DMS153 (cell line): ENCODE measurements at places on chromosomes 3 and 15.

DNA sequence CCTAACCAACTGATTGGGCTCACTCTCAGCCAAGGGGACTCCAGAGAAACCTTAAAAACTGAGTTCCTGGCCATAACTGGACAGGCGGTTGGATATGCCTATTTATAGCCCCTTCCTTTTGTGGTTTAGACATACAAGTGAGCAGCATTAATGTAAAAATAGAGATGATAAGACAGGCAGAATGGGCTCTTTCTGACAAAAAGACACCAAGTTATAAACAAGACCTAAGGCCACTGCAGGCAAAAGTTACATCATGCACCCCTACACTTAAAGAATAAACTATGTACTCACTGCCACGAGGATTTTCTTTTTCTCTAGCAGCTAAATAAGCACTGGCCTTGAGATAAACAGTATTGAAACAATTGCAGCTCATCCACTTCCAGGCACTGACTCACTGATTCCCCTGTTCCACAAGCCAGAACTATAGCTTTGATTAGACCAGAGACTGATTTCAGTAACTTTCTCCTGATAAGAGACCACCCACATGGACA is 30.1 kb downstream of the SUCNR1 start:
- DNase-seq = no peak

DNA sequence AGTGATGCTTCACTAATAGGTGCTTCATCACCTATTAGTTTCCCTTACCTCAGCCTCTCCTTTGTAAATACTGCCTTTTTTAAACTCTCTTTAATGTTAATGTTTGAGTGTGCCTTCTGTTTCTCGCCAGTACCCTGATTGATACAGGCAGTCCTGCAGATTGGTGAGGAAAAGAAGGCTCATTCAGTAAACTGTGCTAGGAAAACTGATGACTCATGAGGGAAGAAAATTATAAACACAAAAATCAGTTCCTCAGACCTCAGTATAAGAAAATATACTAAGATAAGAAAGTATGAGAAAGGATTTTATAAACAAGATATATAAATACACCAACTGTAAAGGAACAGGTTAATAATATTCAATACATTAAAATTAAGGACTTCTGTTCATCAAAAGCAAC is 54.8 kb upstream of the OXTR start:
- no peak for DNase-seq

GRCh38 chr3:74375653-74376052 is 238.8 kb downstream of the CNTN3 start:
- DNase-seq = no peak

- DNase-seq = no peak
Observed at GRCh38 chr3:148582126-148582525, 115.6 kb upstream of the AGTR1 start.

GRCh38 chr3:121835465-121835801 is 424 bp downstream of the EAF2 start:
- DNase-seq = no peak

DNA sequence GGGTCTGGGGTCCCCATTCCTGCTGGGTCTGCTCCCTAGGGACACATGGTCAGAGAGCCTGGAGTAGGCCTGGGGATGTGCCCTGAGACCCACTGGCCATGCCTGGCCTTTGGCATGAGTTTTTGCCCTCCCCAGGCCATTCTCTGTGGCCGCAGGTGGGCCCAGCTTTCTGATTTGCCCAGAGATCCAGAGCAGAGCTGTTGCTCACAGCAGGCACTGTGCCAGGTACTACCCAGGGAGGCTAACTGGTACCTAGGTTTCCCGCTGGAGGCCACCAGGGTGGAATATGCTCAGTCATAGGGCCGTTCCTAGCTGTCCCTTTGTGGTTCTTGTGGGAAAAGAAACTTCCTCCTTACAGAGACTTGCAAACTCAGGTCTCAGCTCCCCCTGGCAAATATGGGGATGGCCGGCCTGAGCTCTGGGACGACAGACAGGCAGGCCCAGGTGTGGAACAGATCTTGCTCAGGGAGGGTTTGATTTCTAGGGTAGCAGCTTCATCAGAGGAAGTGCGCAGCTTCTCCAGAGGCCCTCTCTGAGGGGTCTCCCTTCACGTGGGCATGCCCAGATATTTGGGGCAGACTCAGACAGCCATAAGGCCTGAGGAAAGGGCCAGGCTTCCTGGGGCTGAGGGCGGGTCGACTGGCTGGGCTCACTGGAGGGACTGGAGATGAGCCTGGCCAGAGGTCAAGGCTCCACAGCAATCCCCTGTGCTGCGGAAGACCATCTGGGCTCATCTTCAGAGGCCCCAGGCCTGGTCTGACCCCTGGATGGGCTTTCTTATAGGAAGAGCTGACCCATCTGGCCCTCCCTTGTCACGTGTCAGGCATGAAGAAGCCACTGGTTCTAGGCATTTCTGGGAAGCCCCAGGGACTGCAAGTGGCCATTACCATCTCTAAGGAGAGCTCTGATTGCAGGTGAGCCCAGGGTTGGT is 28.0 kb downstream of the ACAA1 start:
- DNase-seq = no peak

GRCh38 chr3:154139996-154140436 is 18.8 kb downstream of the ARHGEF26 start:
- no peak for DNase-seq

DNA sequence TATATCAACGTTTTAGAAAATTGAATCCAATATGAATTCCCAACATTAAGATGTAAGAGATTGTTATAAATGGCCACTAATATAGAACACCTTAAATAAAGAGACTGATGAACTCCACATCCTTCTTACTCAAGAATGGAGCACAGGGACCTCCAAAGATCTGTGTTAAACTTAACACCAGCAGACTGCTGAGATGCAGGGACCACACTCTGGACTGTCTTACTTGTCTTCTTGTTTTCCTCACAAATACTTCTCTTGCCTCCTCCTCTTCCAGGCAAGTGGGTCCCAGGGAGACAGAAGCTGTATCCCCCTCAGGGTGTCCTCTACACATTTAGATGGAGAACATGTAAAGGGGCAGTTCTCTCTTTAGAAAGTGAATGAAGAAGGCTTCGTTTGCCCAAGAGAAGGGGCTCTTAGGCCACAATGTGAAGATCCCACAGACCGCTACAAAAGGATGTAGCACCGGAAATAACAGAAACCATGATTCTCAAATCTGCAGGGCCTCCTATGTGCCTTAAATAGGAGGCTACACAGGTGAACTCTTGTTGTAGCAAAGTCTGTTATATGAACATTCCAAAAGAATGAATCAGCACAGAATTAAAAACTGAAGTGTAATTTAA is 52.2 kb downstream of the SATB1 start:
- no peak for DNase-seq

- DNase-seq = no peak
Observed at GRCh38 chr15:75925440-75925839, 21.8 kb downstream of the FBXO22 start.

GRCh38 chr3:169147238-169148008 is 516.1 kb downstream of the MECOM start:
- DNase-seq = peak; percentile 53

GRCh38 chr15:80660119-80660518 is 35.0 kb upstream of the ABHD17C start:
- DNase-seq = no peak

GRCh38 chr3:190499122-190499521 is 14.8 kb upstream of the IL1RAP start:
- DNase-seq = no peak

GRCh38 chr15:68054628-68055223 is 611 bp downstream of the PIAS1 start:
- DNase-seq = no peak

DNA sequence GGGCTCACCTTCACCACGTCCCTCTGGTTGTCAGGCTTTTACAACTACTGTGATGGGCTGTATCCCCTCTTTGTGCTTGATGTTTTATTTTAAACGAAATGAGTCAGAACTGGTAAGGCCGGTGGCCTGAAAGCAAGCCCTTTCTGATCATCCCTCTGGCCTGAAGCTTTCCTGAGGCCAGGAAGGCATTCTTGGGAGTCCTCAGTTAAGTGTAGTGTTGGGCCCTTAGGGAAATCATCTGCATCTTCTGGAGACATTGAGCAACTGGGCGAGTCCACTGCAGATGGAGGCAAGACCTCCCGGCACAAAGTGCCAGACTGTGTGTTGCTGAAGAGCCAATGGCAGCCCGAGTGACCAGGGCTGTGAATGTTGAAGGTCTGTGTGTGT is 33.0 kb upstream of the AMOTL2 start:
- DNase-seq = no peak

- DNase-seq = no peak
Observed at GRCh38 chr15:52331490-52332240, 36.1 kb upstream of the MYO5C start.

GRCh38 chr3:55521064-55521737 is 34.1 kb upstream of the WNT5A start:
- DNase-seq = no peak

DNA sequence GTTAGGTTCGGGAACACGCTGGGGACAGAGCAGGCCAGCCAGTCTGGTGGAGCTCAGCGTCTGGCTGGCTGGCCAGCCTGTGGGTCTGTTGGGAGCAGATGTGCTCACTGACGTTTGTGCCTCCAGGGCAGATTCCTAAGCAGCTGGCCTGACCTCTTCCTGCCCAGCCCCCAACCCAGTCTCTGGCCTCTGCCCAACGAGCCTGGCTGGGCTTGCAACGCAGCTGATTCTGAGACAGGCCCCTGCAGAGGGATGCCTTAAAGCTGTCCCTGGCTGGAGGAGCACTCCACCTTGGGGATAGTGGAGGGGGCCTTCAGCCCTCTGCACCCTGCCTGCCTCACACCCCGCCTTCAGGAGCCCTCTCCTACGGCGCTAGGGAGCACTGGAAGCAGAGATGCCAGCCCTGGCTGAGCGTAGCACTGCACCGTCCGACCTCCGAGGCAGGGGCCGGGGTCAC is 46.0 kb downstream of the KLF13 start:
- DNase-seq = no peak

DNA sequence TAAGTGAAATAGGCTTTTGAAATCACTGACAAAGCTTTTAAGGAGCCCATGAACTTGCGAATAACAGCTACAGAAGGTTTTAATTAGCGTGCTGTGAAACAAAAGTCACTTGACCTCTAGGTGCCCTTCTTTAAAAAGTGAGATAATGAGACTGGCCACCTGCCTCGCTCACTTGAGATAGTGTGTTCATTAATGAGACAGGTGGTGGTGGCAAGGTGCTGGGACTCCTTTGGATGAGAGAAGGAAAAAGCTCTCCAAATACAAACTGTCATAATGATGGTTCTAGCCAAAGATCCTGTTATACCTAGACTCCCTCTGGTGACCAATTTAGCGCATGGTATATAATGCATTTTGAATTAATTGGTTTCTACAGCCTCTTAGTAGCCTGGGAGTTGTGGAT is 22.7 kb upstream of the IREB2 start:
- DNase-seq = peak; percentile 53

GRCh38 chr15:81256916-81257315 is 60.2 kb downstream of the IL16 start:
- no peak for DNase-seq

- no peak for DNase-seq
Observed at GRCh38 chr3:123687286-123687685, 102.4 kb upstream of the HACD2 start.

- peak; percentile 82 for DNase-seq
Observed at GRCh38 chr3:176663837-176664831, 533.1 kb downstream of the TBL1XR1 start.

GRCh38 chr3:156579427-156579851 is 24.5 kb upstream of the SSR3 start:
- no peak for DNase-seq

- no peak for DNase-seq
Observed at GRCh38 chr3:77668376-77668775, 628.5 kb downstream of the ROBO2 start.

DNA sequence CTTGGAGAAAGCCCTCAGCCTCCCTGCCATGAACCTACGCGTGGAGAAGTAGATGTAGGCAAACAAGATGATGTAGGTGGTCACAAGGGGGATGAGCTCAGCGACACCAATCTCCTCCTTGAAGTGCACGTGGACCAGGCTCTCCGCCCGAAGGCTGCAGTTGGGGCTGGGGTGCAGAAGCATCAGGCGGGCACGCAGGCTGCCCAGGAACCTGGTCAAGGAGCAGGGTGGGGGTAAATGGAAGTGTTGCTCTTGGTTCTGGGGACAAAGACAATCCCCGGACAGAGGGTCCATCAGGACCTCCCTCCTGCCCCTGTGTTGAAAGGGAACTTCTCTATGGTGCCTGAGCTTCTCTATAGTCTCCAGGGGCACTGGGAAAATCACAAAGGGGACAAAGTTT is 45.1 kb downstream of the PTPN23 start:
- no peak for DNase-seq

DNA sequence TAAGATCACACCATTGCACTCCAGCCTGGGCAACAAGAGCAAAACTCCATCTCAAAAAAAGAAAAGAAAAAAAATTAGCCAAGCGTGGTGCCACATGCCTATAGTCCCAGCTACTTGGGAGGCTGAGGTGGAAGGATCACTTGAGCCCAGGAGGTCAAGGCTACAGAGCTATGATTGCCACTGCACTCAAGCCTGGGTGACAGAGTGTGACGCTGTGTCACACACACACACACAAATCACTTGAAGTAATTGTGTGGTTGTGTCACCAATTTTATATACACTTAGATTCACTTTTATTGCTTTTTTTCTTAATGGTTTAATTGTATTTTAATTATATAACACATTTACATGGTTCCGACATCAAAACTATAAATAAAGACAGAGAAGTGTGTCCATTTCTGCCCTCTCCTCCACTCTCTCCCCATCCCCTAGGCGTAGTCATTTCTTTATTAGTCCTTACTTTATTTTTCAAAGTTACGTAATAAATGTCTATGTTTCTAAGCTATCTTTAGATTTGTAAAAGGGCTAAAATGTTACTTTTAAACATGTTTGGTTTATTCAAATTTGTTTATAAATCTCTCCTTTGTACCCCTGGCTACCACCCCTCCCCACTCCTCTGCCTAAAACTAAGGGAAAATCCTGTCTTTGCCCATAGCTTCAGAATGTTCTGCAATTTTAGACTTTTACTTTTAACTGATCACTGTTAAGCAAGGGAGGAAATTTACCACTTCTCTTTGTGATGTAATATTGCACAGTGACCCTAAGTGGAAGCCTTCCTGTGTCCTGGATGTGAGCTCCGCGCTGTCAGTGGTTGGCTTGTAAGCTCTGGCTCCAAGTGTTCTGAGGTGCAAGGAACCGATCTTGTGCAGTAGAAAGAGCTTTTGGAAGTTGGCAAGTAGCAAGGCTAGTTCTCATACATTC is 10.8 kb upstream of the VILL start:
- no peak for DNase-seq

GRCh38 chr15:88376574-88377174 is 90.5 kb downstream of the MRPL46 start:
- DNase-seq = no peak
